ENCODE measurements at places on chromosomes 6 and 20. TPM values are rescaled to one million over a fixed set of nuclear protein-coding genes. Genes with fewer than 3 reads are reported as not detected.

Gene CCR6
- not detected for total RNA-seq

Gene NNAT
- not detected for total RNA-seq

DNA sequence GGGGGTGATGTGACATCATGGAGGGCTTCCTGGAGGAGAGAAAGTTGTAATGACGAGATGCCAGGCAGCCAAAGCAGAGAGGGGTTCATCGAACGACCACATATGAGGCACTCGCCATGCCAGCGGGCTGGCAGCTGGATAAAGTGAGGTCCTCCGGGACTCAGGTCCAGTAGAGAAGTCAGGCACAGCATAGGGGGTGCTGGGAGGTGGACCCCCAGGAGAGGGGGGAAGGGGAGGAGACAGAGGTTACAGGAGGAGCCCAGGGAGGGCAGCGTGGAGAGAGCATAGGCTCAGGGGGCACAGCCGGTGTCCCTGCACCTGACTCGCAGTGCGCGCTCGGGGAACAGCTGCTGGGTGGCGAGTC, 174.7 kb downstream of the BMP7 start:
- no peak overlapping the region for H3K4me3 ChIP-seq
- DNase-seq: no peak
- H3K27ac ChIP-seq: no peak overlapping the region

GRCh38 chr6:30601436-30601814, 15.6 kb downstream of the PPP1R10 start:
- no peaks in the 10 kb centered on the region for H3K27me3 ChIP-seq
- no peak for DNase-seq
- peaks cover 70% of the 10 kb centered on the region for H3K36me3 ChIP-seq
- no peak overlapping the region for H3K4me3 ChIP-seq
- H3K4me1 ChIP-seq: no peaks in the 10 kb centered on the region

- DNase-seq: no peak
- H3K27me3 ChIP-seq: no peaks in the 10 kb centered on the region
- H3K27ac ChIP-seq: no peak overlapping the region
- no peaks in the 10 kb centered on the region for H3K4me1 ChIP-seq
- no peak overlapping the region for H3K4me3 ChIP-seq
- H3K36me3 ChIP-seq: no peaks in the 10 kb centered on the region
These were observed 204.5 kb downstream of the KIF16B start for GRCh38 chr20:16368645-16369292.

- no peak overlapping the region for H3K4me3 ChIP-seq
- no peak overlapping the region for H3K27ac ChIP-seq
- DNase-seq: peak; percentile 47
- no peaks in the 10 kb centered on the region for H3K4me1 ChIP-seq
These were observed 511.1 kb downstream of the TENT5A start for GRCh38 chr6:81241126-81242041.

GRCh38 chr20:37954190-37954589, 51.3 kb downstream of the VSTM2L start:
- H3K4me1 ChIP-seq: peaks cover 8% of the 10 kb centered on the region
- no peaks in the 10 kb centered on the region for H3K36me3 ChIP-seq
- H3K27ac ChIP-seq: no peak overlapping the region
- no peak for DNase-seq
- no peaks in the 10 kb centered on the region for H3K27me3 ChIP-seq
- H3K4me3 ChIP-seq: no peak overlapping the region

DNA sequence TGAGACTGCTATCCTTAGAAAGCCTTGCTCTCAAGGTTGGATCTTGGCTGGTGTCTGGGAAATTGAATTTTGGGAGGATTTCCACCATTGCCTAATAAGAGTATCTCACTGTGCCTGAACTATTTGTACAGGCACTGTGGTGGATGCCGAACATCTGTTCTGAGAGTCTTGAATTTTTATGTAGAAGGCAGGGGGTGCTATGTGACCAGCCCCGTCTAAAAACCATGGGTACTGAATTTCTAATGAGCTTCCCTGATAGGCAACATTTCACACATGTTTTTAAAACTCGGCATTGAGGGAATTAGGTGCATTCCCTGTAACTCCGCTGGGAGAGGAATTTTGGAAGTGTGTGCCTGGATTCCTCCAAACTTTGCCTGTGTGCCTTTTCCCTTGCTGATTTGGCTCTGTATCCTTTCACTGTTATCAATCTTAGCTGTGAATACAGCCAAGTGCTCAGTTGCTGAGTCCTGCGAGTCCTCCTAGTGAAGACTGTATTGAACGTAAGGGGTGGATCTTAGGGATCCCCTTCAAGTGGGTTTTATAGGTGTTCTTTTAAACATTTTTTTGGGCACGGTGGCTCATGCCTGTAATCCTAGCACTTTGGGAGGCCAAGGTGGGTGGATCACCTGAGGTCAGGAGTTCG, 27.6 kb upstream of the SCAF8 start:
- H3K27ac ChIP-seq: no peak overlapping the region
- peak; percentile 7 for DNase-seq
- H3K4me3 ChIP-seq: no peak overlapping the region
- H3K27me3 ChIP-seq: no peaks in the 10 kb centered on the region
- no peaks in the 10 kb centered on the region for H3K4me1 ChIP-seq
- no peaks in the 10 kb centered on the region for H3K36me3 ChIP-seq

- H3K4me1 ChIP-seq: peaks cover 5% of the 10 kb centered on the region
- H3K27ac ChIP-seq: no peak overlapping the region
- H3K4me3 ChIP-seq: no peak overlapping the region
- no peaks in the 10 kb centered on the region for H3K36me3 ChIP-seq
- no peaks in the 10 kb centered on the region for H3K27me3 ChIP-seq
These were observed 201.6 kb downstream of the SYNDIG1 start for GRCh38 chr20:24670981-24671380.

DNA sequence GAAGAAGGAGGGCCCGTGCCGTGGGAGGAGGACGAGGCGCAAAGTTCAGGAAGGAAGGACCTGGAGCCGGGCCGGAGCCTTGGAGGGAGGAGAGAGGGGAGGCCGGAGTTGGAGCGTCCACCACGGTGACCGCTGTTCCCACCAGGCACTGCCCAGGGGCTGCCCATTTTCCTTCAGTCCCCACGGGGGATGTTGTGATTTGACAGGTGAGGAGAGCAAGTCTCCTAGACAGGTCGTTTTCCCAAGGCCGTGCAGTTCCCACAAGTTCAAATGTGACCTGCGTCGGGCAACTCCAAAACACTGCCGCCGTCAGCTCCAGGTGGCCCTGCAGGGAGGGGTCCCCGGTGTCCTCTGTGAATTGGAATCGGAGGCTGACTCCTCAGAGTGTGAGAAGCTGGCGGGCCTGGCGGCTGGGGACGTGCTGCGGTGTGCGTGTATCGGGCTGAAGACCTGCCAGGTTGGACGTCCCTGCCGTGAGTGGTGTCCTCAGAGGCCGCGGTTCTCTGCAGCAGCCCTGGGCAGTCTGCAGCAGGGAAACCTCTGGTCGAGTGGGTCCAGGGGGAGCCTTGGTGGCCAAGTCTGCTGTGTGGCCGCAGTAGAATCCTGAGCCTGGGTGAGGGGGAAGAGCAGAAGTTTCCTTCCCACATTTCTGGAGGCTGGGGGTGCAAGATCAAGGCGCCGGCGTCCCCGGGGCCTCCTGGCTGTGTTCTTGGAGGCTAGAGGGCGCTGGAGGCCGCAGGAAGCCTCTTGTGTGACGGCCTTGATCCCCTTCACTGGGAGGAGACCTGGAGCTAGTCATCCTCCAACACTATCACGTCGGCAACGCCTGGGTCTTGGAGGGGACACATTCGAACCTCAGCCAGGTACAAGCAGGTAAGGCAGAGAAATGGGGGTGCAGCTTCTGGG, 115.1 kb upstream of the FRMD1 start:
- H3K27ac ChIP-seq: no peak overlapping the region
- H3K36me3 ChIP-seq: no peaks in the 10 kb centered on the region
- H3K4me3 ChIP-seq: no peak overlapping the region
- H3K27me3 ChIP-seq: peaks cover 8% of the 10 kb centered on the region
- DNase-seq: no peak

- no peaks in the 10 kb centered on the region for H3K36me3 ChIP-seq
- H3K27me3 ChIP-seq: no peaks in the 10 kb centered on the region
- no peak for DNase-seq
- H3K4me3 ChIP-seq: no peak overlapping the region
- H3K27ac ChIP-seq: no peak overlapping the region
These were observed 21.5 kb downstream of the NOX3 start for GRCh38 chr6:155434096-155434495.

- no peak overlapping the region for H3K27ac ChIP-seq
- H3K4me3 ChIP-seq: no peak overlapping the region
- no peaks in the 10 kb centered on the region for H3K27me3 ChIP-seq
- H3K4me1 ChIP-seq: peaks cover 9% of the 10 kb centered on the region
- peak; percentile 40 for DNase-seq
These were observed 3.2 kb upstream of the DEF6 start for GRCh38 chr6:35294308-35294945.

- no peak overlapping the region for H3K4me3 ChIP-seq
- H3K27ac ChIP-seq: no peak overlapping the region
- no peaks in the 10 kb centered on the region for H3K4me1 ChIP-seq
- peak; percentile 15 for DNase-seq
These were observed 90.6 kb downstream of the PAX1 start for GRCh38 chr20:21796059-21796458.

- DNase-seq: no peak
- no peak overlapping the region for H3K4me3 ChIP-seq
- peaks cover 69% of the 10 kb centered on the region for H3K36me3 ChIP-seq
- H3K4me1 ChIP-seq: peaks cover 5% of the 10 kb centered on the region
- H3K27ac ChIP-seq: no peak overlapping the region
These were observed 33.8 kb downstream of the PANK2 start for GRCh38 chr20:3922983-3923339.

DNA sequence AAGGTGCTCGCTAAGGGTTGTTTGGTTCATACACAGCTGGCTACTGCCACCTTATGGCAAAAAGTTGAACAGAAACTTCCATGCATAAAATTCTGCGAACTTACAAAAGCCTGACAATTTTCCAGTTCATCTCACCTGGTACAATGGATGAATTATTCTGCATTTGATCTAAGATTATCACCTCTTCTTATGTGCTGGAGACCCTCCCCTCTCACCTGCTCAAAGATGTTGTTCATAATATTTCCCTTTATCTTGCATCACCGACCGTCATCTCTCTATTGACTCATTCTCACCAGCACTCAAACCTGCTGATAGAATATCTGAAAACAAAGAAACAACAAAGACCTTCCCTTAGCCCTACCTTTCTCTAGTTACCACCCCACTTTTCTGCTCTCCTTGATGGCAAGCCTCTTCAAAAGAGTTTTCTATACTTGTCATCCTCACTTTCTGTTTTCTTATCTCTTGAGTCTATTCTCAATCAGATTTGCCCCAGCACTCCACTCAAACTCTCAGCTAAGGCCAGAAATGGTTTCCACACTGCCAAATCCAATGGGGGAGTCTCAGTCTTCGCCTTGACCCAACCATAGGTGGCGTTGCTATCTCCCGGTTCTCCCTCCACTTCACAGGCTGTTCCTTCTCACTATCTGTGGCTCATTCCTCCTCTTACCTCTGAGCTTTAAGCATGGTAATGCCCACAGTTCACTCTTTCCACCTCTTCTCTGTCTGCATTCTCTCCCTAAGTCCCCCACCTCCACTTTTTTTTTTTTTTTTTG, 25.8 kb downstream of the SNRNP48 start:
- no peak overlapping the region for H3K4me3 ChIP-seq
- H3K4me1 ChIP-seq: no peaks in the 10 kb centered on the region
- no peaks in the 10 kb centered on the region for H3K27me3 ChIP-seq
- H3K27ac ChIP-seq: no peak overlapping the region

DNA sequence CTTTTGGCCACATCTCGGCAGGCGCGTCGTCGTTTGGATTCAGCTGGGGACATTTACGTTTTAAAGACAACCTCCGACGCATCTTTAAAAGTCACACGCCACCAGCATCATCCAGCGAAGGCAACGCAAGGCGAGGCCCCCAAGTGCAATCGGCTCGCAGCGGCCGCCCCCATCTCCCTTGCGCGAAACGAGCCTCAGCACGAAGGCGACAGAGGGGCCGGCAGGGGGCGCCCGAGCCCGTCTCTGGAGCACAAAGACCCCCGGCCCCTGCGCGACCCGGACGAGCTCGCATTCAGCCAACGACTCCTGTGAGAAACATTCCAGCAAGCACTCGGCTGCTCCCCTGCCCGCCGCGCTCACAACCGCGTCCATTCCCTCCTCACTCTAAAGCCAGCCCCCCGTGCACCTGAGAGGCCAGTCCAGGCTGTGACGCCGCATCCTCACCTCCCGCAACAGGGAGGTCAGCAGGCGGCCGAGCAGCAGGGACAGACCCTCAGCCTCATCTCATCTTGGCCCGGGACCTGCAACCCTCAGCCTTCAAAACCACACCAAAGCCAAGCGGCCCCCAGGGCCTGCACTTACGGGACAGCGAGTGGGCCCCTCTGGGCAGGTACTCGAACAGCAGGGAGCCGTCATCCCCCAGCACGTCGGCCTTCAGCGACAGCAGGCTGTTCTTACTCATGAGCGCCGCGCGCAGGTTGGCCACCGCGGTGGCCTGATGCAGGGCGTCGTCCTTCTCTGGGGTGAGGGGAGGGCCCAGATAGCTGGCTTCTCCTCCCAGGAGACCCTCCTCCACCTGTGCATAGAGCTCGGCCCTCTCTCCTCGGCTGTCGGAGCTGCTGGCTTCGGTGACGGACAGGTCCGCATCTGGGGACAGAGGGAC, 35.8 kb downstream of the SLC2A4RG start:
- H3K4me1 ChIP-seq: no peaks in the 10 kb centered on the region
- H3K27me3 ChIP-seq: no peaks in the 10 kb centered on the region
- H3K4me3 ChIP-seq: no peak overlapping the region
- DNase-seq: no peak
- no peak overlapping the region for H3K27ac ChIP-seq

DNA sequence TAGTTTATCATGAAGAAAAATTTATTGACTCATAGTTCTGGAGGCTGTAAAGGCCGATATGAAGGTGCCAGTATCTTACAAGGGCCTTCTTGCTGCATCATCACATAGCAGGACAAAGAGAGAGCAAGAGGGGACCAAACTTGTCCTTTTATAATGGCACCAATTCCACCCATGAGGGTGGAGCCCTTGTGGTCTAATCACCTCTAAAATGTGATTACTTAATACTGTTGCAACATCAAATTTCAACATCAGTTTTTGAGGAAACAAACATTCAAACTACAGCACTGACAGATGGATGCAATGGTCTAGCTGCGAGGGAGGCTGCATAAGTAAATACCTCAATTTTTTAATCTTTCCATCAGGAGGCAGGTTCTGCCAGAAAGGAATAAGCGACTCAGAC, 76.7 kb upstream of the LAMA2 start:
- DNase-seq: no peak
- H3K27me3 ChIP-seq: no peaks in the 10 kb centered on the region
- H3K4me1 ChIP-seq: no peaks in the 10 kb centered on the region
- no peak overlapping the region for H3K27ac ChIP-seq

- no peak overlapping the region for H3K4me3 ChIP-seq
- no peak for DNase-seq
These were observed 164.1 kb upstream of the CHD6 start for GRCh38 chr20:41782255-41782654.

GRCh38 chr20:10861090-10861489, 187.3 kb upstream of the JAG1 start:
- no peak for DNase-seq
- H3K36me3 ChIP-seq: no peaks in the 10 kb centered on the region
- no peak overlapping the region for H3K4me3 ChIP-seq
- no peaks in the 10 kb centered on the region for H3K4me1 ChIP-seq
- no peak overlapping the region for H3K27ac ChIP-seq

- no peaks in the 10 kb centered on the region for H3K27me3 ChIP-seq
- H3K27ac ChIP-seq: peak overlapping the region; percentile 29
- no peak overlapping the region for H3K4me3 ChIP-seq
- peak; percentile 63 for DNase-seq
- H3K36me3 ChIP-seq: no peaks in the 10 kb centered on the region
- peaks cover 10% of the 10 kb centered on the region for H3K4me1 ChIP-seq
These were observed 6.6 kb downstream of the HTR1B start for GRCh38 chr6:77456531-77457248.

GRCh38 chr6:135054226-135054568, 425 bp downstream of the HBS1L start:
- no peaks in the 10 kb centered on the region for H3K27me3 ChIP-seq
- DNase-seq: no peak
- H3K4me1 ChIP-seq: 0 out of 2 replicates have a peak, but pooled peaks cover 2% of the 10 kb centered on the region
- H3K4me3 ChIP-seq: peak overlapping the region; percentile 85
- H3K27ac ChIP-seq: peak overlapping the region; percentile 83
